ENCODE measurements at places on chromosomes 12 and 14.

DNA sequence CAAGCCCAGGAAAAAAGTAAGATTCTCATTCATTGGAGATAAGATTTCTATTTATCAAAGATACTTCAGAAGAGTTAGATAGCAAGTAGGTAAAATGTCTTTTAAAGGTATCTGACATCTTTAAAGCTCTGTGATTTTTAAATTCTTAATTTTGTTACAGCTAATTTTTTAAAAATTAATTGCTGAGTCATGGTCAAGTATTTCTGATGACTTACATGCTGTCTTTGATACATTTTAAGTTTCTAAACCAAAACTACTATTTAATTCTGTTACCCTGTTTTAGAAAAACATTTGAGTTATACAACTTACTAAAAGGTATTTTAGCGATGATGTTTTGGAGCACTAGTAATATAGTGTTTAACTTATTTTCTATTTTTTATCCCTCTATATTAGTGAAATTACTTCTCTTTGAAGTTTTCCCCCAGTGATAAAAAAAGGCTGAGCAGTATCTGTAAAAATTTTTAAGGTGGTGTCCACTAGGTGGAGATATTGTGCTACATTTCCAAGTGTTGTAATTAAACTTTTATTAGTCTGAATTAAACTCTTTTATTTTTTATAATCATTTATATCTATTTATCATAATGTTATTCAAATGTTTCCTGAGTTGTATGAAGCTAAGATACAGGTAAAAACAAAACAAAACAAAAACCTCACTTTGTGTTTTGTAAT is 11.5 kb downstream of the ALG10 start:
- peak; percentile 5 for DNase-seq

DNA sequence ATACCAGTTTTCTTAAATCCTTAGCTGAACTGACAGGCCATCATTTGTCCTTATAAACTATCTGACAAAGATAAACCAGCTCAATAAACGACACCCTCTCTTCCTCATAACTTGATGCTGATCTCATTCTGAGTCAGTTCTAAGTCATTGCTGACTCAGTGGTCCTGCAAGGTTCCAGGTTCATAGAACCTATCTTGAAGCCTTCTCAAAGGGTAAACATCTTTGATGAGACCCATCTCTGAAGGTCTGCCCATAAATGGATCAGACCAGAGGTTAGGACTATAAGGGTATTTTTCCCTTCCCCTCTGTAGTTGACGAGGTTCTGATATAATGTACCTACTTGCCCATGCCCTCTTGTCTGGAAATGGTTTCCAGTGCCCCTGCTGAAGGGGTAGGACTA is 11.9 kb downstream of the NAA25 start:
- no peak for DNase-seq

- DNase-seq: no peak
Observed at GRCh38 chr12:64219145-64219544, 3.0 kb downstream of the KICS2 start.

- no peak for DNase-seq
Observed at GRCh38 chr12:6888360-6888759, 15.3 kb upstream of the SPSB2 start.

GRCh38 chr12:81070846-81071245 is 7.0 kb upstream of the ACSS3 start:
- no peak for DNase-seq

- no peak for DNase-seq
Observed at GRCh38 chr14:53871951-53872350, 84.7 kb downstream of the BMP4 start.

DNA sequence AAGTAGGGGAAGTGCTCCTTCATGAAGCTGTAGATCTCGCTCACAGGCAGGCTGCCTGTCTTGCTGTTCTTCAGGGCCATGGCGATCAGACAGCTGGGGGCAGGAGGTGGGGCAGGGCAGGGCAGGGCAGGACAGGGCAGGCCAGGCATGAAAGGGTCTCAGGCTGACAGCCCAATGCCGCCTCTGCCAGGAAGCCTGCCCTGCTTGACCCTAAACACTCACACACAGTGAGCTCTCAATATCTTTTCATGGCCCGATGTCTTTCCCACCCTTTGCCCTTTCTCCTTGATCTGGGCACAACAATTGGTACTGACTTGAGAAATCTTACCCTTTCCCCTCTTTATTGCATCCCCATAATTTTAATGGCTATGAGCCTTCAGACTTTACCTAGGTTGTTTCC is 22.4 kb downstream of the FOXN4 start:
- no peak for DNase-seq

DNA sequence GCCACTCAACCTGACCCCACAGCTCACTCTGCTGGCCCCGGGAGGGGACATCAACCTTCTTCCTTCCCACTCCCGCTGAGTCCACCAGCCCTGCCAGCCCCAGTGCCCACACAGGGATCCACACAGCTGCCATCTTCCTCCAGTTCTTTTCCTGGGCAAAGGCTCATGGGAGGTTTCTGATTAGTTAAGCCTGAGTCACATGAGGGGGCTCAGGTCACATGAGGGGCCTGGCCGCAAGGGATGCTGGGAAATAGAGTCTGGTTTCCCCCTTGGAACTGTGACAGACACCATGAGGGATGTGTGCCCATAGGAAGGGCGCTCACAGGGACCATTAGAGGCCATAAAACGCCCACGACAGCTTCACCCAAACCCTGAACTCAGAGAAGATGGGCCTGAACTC is 228.7 kb upstream of the SFSWAP start:
- no peak for DNase-seq

- DNase-seq: no peak
Observed at GRCh38 chr12:100474617-100475016, 951 bp downstream of the NR1H4 start.

DNA sequence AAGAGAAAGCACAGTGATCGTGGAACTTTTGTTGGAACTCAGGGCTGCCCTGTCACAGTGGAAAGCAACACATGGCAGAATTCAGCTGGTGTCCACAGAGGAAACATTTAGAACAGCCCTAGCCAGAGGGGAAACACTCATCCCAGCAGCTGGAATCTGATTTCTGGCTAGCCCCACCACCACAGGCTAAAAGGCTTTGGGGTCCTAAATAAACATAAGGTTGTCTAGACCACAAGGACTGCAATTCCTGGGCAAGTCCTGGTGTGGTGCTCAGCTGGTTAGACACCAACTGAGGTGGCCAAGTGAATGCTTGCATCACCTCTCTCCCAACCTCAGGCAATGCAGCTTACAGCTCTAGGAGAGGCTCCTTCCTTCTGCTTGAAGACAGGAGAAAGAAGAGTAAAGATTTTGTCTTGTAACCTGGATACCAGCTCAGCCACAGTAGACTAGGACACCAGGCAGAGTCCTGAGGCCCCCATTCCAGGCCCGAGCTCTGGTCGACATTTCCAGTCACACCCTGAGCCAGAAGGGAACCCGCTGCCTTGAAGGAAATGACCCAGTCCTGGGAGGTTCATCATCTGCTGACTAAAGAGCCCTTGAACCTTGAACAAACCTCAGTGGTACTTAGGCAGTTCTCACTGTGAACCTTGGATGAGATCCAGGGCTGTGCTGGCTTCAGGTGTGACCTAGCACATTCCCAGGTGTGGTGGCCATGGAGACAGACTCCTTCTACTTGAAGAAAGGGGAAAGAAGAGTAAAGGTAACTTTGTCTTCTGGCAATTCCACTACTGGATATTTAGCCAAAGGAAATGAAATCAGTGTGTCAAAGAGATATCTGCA is 85.4 kb upstream of the PLXNC1 start:
- DNase-seq: no peak

DNA sequence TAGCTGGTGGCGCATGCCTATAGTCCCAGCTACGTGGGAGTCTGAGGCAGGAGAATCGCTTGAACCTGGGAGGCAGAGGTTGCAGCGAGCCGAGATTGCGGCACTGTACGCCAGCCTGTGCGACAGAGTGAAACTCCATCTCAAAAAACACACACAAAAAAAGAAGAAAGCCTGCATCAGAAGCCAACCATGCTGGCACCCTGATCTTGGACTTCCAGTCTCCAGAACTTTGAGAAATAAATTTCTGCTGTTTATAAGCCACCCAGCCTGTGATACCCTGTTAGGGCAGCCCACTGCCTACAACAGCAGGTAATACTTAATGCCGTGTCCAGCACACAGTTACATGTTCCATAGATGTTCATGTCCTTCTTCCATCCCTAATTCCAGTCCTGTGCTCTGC is 62.7 kb downstream of the NDUFA12 start:
- DNase-seq: no peak

- no peak for DNase-seq
Observed at GRCh38 chr14:56212521-56212920, 94.3 kb downstream of the PELI2 start.

- DNase-seq: no peak
Observed at GRCh38 chr14:70665448-70666360, 24.0 kb downstream of the TTC9 start.

DNA sequence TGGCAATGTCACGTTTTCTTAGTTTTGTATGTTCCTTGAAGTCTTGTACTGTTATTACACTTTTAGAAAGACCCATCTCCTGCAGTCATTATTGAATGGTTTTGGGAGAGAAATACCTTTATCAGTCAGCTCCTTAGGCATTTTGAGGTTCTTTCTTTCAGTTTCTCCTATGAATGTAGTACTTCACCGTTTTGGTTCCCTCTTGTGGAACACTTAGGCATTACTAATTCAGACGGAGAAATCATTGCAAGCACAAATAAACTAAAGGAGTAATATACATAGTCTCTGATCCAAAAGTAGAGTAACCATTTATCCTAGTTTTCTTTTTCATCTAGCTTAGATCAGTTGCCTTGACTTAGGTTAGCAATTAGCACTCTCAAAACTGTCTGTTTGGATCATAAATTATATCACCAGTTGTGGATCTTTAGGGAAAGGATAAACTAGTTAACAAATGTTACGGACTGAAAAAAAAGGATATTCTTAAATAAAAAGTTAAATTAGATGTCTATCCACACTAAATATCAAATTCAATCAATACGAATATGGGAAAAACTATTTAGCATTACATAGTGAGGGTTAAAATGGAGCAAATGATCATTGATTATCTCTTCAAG is 1538.3 kb upstream of the SEL1L start:
- peak; percentile 21 for DNase-seq

GRCh38 chr12:56836800-56837663 is 73.9 kb downstream of the HSD17B6 start:
- no peak for DNase-seq

DNA sequence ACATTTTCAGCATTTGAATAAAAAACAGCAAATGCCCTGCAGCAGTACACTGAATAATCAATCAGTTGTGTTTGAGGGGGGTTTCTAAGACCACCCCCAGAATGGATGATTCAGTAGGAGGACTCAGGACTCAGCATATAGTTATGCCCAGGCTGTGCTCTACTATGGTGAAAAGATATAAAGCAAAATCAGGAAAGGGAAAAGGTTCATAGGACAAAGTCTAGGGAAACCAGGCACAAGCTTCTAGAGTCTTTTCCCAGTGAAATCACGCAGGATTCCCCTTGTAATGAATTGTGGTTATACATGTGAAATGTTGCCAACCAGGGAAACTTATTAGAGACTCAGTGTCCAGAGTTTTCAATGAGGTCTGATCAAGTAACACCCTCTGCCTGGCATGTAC is 25.0 kb upstream of the SLC17A8 start:
- no peak for DNase-seq

GRCh38 chr12:12676605-12677004 is 19.4 kb downstream of the GPR19 start:
- no peak for DNase-seq

- no peak for DNase-seq
Observed at GRCh38 chr14:65260786-65261185, 151.7 kb upstream of the FUT8 start.

DNA sequence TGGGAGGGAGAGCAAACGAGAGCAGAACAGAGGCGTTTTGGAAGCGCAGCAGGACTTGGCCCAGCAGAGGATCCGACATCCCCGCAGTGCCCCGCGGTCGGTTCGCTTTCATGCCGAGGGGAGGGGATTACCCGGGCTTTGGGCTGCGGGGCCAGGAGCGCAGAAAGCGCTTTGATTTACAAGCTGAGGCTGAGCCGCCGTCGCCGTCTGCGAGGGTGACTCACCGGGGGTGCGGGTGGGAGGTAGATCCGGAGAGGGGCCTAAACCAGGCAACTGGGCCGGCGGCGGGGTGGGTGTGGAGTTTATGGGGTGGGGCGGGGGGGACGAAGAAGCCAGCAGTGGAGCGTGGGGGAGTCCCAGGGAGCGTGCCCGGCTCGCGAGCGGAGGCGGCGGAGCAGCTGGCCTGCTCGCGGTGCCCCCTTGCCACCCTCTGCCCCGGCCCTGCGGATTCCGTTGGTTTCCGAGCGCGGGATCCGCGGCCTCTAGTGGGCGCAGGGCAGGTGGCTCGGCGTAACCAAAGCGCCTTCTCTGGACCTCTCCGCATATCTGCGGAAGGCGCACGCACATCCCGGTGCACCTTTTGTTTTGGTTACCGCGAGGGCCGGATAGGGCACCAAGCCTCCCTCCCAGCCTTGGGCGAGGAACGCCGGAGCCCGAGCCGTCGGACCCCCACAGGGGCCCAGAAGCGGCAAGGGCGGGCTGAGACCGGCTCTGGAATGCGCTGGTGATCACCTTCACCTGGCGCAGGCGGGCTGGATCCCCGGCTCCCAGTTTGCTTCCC is 2.6 kb downstream of the SIX4 start:
- DNase-seq: peak; percentile 69

DNA sequence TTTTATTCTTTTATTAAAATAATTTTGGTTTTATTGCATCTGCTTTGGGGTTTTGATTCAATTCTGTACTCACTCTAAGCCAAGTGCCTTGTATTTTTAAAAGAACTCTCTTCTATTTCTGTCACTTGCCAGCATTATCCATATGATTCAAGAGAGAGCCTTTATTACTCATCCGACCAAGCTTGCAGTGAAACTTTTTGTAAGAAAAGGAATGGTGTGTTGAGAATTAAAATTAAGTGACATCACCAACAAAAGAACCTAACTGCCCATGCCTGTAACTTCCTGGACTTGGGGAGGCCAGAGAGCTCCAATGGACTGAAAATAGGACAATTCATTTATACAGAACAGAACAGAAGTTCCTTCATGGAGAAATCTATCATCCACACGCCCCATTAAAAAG is 52.1 kb downstream of the GALNT4 start:
- DNase-seq: no peak

GRCh38 chr14:63671987-63672386 is 30.3 kb upstream of the WDR89 start:
- DNase-seq: peak; percentile 44
